NCI-H460 (cell line): ENCODE measurements at places on chromosomes 1 and 21.
A peak's percentile ranks its signal among the peaks of the same experiment; 100 is the strongest.

GRCh38 chr1:72278461-72278860 lies 3.9 kb downstream of the NEGR1 start:
- DNase-seq, result no peak

DNA sequence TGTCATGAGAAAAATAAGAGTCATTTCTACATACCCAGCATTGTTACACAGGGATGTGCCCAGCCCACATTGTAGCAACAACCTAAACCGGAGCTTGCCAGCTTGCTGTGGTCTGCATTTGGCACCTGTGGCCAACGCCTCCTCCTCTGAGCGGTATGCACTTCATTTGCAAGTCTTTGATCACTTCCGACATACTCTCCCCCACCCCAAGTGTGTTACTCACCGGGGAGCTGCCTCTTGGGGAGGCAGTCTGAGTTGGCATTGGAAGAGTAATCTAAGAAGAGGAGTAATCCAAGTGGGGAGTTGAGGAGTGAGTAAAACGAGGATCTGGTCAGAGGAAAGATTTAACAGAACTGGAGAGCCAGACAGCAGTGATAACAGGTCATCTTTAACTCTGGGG lies 3.8 kb downstream of the BCL9 start:
- no peak for DNase-seq

DNA sequence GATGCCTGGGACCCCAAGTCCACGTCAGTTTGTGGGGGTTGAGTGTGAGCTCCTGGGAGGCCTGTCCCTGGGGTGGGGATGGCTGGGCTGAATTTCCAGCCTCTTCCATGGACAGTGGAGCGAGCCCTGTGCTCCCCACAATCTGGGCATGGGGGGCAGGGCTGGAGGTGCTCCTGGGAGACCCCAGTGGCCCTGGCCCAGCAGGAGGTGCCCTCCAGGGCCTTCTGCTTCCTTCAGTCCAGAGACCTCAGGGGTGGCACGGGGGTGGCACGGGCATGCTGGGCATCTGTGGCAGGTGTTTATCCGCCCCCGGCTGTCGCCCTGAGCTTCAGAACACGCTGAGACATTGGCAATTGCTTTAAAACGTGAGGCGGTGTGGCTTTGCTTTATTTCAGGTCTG lies 40.9 kb downstream of the MORN1 start:
- DNase-seq, result no peak

DNA sequence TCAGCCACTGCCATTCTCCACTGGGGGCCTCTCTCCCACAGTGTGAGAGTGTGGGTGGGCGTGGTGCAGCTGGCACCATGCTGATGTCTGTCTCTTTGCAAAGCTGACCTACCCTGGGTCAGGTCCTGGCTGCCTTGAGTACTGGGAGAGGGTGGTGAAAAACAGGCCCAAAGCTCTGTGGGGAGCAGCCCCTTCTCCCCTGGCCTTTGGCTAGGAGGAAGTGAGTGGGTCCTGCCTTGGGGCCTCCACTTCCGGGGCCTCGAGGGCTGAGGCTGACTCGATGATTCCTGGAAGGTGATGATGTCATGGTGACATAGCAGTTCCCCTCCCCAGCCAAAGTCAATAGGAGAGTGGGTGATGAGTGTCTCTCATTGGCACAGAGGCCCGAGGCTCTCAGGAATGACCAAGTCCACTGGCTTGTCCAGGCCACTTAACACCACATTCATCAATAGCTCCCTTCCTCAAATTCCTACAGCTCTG lies 53.0 kb downstream of the IER5 start:
- DNase-seq, result peak; percentile 85

DNA sequence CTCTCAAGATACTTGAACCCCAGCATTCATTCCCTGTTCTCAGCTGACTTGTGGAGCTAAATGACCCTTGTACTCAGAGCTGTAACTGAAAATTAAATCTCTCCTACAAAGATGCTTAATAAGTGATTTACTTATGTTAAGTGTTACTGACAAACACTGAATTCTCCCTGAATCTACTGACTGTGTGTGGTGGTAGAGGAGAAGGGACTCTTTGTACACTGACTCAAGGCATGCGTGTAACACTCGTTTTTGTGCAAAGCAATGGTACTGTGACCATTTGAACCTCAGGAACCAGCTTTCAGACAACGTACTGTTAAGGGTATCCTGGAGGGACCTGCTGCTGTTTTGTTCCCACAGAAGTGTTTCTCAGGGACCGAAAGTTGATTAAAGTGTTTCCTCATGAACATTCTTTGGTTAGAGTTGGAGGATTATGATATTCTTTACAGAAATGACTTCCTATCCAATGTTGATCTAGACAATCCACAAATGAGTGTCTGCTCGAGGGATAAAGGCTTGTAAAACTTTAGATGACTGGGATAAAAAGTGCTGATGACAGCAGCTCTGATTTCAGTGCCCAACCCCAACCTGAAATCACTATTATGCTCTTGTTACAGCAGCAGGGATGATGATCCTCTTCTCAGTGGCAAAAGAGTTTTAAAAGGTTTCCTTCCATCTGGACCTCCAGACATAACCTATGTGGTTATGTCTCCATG lies 12.8 kb downstream of the RGL1 start:
- DNase-seq, result no peak

DNA sequence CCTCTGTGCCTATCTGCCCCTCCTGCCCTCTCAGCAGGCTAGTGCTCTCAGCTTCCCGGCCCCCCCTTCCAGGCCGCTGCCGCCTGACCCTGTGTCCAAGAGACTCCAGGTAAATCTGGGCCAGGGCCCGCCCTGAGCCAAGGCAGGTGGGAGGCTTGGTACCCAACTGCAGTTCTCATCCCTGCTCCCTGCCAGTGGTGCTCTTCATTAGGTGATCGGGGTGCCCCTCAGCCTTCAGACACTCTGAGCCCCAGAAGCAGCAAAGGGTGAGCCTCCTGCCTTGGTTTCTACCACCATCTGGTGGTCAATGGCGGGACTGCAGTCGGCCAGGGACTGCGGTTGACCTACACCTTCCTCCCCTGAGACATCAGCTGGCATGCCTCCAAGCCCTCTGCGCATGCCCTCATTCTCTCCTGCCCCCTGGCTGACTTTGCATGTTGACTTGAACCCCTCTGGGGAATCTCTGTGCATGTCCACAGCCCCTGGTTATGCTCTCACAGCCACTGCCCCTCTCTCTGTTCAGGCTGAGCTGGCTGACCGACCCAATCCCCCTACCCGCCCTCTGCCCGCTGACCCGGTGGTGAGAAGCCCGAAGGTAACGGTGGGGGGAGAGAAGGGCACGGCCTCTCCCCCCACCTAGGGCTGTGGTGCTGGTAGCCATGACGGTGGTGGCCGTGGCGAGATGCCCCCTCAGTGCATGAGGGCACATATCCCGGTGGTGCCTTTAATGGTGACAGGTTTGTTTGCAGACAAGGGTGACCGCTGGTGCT lies 2.0 kb upstream of the EFNA4 start:
- peak; percentile 91 for DNase-seq

- DNase-seq, result no peak
Measured at GRCh38 chr1:213249395-213249794, 198.4 kb downstream of the RPS6KC1 start.

GRCh38 chr1:31985430-31985829 lies 28.2 kb upstream of the KHDRBS1 start:
- DNase-seq, result no peak

- no peak for DNase-seq
Measured at GRCh38 chr1:112722601-112723510, 7.7 kb upstream of the PPM1J start.

DNA sequence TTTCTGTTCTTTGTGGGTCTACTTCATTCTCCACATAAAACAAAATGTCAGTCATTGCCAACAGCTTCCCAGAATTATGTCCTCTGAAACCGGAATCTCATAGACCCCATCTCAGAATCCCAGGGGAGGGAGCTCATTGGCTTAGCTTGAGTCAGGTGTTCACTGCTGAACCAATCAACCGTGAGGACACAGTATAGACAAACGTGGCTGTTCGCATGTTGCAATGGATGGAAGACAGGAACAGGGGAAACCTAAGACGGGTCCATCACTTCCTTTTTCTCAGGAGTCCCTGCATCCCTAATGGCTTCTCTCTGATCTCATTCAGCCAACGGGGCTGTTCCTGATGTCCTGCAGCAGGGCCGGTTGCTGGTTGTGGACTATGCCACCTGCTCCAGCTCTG lies 9.1 kb downstream of the CELA2A start:
- no peak for DNase-seq

DNA sequence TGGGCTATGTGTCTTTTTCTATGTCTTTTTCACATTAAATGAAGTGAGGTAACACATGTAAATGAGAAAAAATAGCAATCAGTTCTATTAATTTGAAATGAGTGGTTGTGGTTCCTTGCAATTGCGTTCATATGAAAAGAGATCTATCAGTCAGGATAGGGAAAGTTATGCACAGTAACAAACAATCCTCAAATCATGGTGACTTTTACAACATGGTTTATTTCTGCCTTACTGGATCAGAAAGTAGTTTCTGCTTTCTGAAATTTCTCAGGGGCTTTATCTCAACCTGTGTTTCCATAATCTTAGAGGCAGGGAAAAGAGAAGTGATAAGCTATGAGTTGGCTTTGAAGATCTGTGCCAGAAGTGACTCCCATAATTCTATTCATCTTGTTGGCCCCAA lies 39.0 kb downstream of the DOP1B start:
- no peak for DNase-seq
